HT-29 (cell line): ENCODE measurements at places on chromosomes 6 and 20. TPM values are rescaled to one million over a fixed set of nuclear protein-coding genes. Genes with fewer than 3 reads are reported as not detected.
A peak's percentile ranks its signal among the peaks of the same experiment; 100 is the strongest.

- DNase-seq: no peak
These were observed 47.9 kb downstream of the TRERF1 start for GRCh38 chr6:42403831-42404230.

- no peak for DNase-seq
These were observed 226.6 kb downstream of the TFAP2C start for GRCh38 chr20:56855708-56856107.

DNA sequence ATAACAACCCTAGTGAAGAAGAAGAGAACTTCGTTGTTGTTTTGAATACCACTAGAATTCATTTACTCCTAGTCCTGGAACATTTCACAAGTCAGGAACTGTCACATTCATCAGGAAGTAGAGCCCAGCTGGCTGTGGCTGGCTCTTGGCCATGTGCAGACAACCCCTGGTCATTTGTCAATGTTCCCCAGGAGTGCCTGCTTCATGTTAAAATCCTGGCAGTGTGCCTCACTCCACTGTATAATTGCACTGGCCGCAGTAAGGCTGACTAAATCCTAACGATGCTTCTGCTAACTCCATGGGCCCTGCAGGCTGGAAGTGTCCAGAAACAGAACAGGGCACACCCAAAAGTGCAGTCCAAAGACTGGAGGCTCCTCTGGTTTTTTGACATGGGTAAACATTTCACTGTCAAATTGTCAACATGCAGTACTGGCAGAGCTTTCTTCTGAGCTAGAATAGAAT, 41.5 kb upstream of the ADGRF1 start:
- DNase-seq: peak; percentile 66

- no peak for DNase-seq
These were observed 738.0 kb downstream of the EPHA7 start for GRCh38 chr6:92681401-92681800.

DNA sequence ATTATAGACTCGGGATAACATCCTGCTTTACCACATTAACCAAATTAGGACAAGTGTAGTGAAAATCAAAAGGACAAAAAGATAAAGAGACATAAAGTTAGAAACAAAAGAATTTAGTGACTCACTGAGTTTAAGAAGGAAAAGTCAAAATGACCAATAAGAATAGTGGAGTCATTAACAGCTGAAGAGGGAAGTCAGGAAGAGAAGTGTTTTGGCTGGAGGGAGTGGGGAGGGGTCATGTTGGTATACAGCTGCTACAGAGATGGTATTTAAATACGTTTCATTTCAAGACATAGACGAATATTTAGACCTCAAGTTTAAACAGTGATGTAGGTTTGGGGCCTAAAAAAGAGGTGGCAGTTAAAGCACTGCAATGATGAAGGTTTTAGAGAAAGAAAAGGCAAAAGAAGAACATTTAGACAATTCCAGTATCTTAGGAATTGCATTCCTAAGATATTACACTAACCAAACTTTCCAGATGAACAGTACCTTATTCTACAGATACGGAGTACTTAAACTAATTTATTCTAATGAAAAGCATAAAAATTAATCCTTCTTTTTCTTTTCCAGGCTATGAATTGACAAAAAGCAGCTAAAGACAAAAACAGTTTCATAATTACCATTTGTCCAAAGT, 10.6 kb downstream of the FKBP5 start:
- DNase-seq: no peak

GRCh38 chr20:33021879-33022278, 9.6 kb upstream of the BPIFB6 start:
- DNase-seq: no peak

DNA sequence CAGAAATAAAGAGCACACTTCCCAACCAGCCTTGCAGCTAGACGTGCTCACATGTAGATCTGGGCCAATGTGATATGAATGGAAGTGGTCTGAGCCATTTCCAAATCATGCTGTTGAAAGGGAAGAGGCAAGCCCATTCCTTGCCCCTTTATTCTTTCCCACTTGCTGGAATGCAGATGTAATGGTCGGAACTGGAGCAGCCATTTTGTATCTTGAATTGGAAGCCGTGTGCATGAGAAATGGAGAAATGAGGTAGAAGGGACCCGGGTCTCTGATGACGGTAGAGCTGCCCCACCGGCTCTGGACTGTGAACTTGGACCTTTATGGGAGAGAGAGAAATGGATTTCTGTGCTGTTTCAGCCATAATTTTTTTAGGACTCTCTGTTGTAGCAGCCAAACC, 54.8 kb upstream of the STX16 start:
- DNase-seq: no peak

Gene NKAIN4
- total RNA-seq: not detected in 2 replicates

- no peak for DNase-seq
These were observed 9.7 kb upstream of the MARCKS start for GRCh38 chr6:113847447-113847846.

Gene LCA5
- total RNA-seq: 0.29 and 0.36 TPM in 2 replicates

GRCh38 chr6:128235556-128235955, 284.8 kb downstream of the PTPRK start:
- DNase-seq: no peak

GRCh38 chr6:13470238-13471140, 16.9 kb downstream of the GFOD1 start:
- DNase-seq: no peak

GRCh38 chr6:7136859-7137334, 29.1 kb downstream of the RREB1 start:
- no peak for DNase-seq

Gene SCUBE3
- total RNA-seq: not detected in 2 replicates

Gene PPIL6
- 0.48 and 0.50 TPM in 2 replicates for total RNA-seq

DNA sequence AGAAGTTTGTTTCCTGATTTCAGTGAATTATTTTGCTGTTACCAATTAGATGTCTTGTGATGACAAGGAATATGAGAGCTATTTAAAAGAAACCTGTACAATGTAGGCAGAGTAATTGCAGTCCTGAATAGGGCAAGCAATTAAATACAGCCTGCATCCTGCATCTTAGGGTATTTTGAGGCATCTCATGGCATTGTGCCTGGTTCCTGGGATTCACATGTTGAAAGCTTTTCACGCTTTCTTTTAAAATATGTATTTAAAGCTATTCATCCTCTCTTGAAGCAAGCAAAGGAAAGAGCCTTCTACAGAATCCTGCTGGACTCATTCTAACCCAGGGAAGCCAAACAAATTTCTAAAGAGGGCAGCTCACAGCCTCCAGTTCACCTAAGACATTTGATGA, 4.7 kb upstream of the RRAGD start:
- DNase-seq: no peak

DNA sequence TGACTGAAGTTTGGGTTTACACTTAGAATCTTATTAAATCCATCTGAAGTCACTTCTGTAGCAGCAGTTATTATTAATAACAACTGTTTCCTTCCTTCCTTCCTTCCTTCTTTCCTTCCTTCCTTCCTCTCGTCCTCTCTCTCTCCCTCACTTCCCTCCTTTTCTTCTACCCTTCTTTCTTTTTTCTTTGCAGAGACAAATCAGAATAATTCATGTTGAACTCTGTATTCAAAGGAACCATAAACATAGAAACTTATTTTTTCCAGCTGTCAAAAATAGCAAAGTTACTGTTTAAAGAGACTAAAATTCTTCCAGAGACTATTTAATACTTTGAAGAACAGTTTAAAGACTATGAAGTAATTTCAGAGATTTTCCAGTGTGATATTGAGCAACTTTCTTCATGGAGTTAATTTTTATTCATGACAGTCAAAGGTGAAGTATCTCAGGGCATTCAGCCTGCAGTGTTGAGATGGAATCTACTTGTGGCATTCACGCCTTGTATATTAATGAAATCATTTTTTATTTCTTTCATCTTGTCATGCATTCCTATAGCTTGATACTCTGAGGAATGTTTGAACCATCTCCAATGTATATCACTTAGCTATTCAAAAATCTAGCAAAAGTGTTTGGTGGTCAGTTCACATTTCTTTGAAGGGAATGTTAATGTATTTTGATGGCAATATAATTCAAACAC, 109.7 kb downstream of the BCAS1 start:
- no peak for DNase-seq

Gene PTCRA
- not detected in 2 replicates for total RNA-seq

Gene INSM1
- 1.0 and 1.2 TPM in 2 replicates for total RNA-seq

GRCh38 chr20:40673442-40673841, 15.6 kb downstream of the MAFB start:
- DNase-seq: peak; percentile 94

Gene HAO1
- total RNA-seq: not detected in 2 replicates

- DNase-seq: no peak
These were observed 263.0 kb downstream of the SMOC2 start for GRCh38 chr6:168703990-168704389.

GRCh38 chr6:14061643-14062042, 55.9 kb upstream of the CD83 start:
- DNase-seq: no peak
